ENCODE measurements at places on chromosomes 2 and 18.
A peak's percentile ranks its signal among the peaks of the same experiment; 100 is the strongest.

DNA sequence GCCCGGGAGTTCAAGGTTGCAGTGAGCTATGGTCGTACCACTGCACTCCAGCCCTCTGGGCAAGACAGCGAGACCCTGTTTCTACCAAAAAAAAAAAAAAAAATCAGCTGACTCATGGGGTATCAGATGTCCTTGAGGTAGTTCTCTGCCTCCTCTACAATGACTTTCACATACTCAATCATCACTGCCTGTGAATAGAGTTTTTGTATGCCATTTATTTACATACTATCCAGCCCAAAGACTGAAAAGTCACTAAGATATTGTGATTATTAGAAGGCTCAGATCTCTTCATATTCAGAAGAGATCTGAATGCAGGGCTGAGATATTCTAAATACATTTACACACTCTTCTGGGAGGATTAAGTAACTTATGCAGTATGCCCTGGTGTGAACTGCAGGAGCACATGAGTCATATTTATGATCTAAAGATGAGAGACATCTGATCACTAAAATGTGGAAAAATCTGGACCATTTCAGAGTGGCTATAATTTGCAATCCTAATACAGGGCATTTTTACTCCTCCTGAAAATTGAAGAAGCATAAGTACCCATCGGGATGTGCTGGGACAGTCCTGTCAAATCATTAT is 38.9 kb downstream of the KLF7 start:
- DNase-seq, result no peak

GRCh38 chr18:51133580-51134160 is 63.8 kb downstream of the MEX3C start:
- DNase-seq, result no peak

- DNase-seq, result no peak
Observed at GRCh38 chr2:19776941-19777514, 124.8 kb downstream of the TTC32 start.

GRCh38 chr2:105037572-105038382 is at the start of gene MRPS9:
MRPS9 (plus strand) TSS chr2:105038069; CDS start chr2:105038093, 24 bp downstream.
- DNase-seq, result peak; percentile 94

DNA sequence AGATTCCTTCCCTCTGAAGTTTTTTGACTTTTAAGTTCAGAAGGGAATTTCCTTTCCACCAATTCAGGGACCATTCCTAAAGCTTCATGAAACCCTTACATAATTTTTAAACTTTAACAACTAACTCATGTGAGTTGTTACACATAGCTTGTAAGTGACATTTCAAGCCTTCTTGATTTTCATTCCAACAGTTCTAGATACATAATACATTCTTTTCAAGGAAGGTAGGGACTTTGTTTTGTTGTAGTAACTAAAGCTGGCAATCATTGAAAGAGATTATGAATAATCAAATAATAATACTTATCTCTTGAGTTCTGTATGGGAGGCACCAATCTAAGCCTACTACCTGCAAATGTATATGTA is 45.4 kb downstream of the SETBP1 start:
- no peak for DNase-seq

- DNase-seq, result no peak
Observed at GRCh38 chr18:50401295-50401694, 26.4 kb downstream of the SKA1 start.

All from stimulated activated CD4-positive, alpha-beta T cell treated with anti-CD3 and anti-CD28 coated beads, TNF-alpha, amount 100 ng/mL, for 48 hours (primary cell).